ENCODE measurements at places on chromosomes 11 and 22.

GRCh38 chr11:12815931-12816494 lies 141.8 kb downstream of the TEAD1 start:
- DNase-seq: no peak

DNA sequence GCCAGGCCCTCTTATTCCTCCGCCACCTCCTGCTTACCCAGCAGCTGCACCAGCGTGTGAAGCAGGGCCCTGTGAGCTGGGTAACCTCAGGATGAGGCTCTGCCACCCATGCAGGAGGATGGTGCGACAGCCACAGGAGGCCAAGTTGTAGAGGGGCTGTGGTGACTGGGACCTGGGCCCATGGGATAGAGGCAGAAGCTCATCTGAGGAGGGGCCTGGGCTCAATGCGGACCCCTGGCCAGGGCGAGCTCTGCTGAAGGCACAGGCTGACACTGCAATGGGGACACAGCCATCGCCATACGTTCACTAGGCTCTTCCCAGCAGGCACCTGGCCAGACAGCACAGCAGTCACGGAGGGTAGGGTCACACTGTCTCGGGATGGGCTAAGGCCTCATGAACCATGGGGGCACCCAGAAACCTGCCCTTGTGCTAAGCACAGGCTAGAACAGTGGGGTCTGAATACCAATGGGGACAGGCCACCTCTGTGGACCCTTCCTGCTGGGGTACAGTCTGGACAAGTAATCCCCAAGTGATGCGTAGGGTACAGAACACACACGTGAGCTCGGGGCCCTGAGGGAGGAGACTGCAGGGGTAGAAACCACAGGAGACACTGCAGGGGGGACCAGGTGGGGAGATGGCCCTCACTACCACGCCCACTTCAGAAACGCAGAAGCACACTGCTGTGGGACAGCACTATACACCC lies 35.3 kb downstream of the GNB1L start:
- DNase-seq: no peak

DNA sequence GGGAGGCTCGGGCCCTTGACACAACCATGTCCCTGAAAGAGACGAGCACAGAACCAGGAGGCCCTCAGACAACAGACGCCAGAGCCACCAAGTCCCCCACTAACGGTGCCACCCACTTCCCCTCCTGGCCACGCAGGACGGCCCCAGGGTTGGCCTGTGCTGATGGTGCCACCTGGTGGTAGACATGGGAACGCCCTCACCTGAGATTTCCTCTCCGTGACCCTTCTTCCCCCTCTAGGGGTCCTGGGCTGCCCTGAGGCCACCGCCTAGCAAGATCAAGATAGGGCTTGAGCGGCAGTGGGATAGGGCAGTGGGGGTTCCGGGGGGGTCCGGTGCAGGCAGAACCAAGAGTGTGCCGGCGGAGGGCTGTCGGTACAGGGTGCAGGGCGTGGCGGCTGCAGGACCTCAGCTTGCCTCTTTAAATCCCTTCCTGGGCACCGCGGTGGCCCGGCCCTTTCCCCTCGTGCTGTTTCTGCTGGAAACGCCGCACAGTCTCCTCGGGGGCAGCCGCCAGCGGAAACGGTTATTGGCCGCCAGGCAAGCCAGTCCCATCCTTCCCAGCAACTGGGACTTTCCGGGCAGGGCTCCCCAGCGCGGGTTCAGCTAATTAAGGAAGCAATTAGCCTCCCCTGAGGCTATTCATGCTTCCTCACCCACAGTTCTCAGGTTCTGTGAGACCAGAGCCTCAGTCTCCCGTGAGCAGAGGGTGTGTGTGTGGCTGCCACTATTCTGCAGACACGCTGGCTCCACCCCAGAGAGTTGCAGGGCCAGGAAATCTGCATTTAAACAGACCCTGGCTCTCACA lies 5.5 kb upstream of the NFAM1 start:
- DNase-seq: peak; percentile 80

GRCh38 chr11:73380331-73380730 lies 4.1 kb downstream of the RELT start:
- DNase-seq: no peak

DNA sequence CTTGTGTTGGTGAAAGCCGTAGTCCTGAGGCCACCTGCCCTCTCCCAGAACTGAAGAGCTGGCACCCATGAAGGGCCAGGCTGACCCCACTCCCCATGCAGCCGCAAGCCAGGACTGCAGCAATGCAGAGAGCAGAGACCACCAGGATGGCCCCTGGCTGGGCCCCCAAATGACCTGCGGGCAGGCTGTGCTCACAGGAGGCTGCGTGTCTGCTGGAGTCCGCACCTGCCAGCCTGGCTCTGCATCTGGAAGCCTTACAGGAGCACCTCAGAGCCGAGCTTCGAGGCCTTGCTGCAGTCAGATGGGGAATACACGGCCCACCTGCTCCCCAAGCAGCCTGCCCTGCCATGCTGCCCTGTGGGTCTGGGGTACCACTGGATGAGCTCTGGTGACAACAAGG lies 1336.8 kb downstream of the TBC1D22A start:
- DNase-seq: no peak

DNA sequence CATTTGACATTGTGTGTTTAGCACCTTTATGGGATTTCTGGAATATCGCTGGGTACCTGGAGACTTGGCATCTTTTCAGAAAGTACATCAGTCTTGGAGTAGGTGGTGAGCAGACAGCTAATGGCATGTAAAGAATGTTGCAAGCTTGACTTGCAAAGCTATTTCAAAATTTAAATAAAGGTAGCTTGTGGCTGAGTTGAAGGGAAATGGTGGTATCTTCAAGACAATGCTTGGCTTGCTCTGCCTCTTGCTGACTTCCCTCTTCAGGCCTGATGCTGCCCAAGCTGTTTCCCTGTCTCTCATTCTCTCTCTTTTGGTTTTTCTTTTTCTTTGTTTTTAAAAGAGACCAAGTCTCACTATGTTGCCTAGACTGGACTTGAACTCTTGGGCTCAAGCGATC lies 13.2 kb downstream of the ZNRF3 start:
- peak; percentile 42 for DNase-seq

- DNase-seq: no peak
Observed at GRCh38 chr22:30205281-30206115, 41.1 kb downstream of the LIF start.

DNA sequence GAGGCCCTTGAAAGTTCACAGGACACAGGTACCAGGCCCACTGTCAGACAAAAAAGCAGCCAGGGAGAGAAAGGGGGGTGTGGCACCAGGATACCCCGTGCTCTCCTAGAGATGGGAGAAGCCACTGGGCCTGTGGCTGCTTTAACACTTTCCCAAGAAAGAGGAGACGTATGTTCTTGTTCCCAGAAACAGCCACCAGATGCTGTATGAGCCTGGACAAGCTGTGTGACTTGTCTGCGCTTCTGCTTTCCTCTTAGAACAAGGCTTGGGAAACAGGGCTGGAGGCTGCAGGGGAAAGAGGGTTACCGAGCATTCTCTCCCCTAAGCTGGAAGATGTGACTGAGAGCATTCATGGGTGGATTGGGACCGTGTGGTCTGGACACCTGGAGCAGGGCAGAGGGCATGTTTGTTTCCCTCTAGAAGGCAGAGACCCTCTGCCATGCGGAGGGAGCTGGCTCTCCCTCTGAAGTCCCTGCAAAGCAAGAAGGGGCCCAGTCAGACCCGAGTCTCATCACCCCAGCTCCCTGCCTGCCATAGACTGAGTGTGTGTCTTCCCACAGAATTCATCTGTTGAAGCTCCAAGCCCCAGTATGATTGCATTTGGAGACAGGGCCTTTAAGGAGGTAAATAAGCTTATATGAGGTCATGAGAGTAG lies 74.1 kb downstream of the TRIM29 start:
- DNase-seq: no peak

GRCh38 chr11:396511-396947 lies 2.5 kb downstream of the PKP3 start:
- no peak for DNase-seq

GRCh38 chr11:119335655-119336543 lies 1.6 kb downstream of the RNF26 start:
- DNase-seq: no peak

GRCh38 chr22:42931421-42932196 lies 74.5 kb upstream of the ARFGAP3 start:
- DNase-seq: peak; percentile 52

DNA sequence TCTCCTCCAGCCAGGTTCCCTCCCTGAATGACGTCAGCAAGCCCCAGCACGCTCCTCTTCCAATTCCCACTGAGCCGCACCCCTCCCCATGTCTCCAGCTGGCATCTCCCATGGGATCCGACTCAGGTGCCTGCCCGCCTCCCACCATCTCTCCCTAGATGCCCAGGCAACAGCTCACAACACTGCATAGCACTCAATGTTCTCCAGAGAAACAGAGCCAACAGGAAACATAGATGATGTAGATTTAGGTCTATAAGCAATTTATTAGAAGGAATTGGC lies 532.3 kb downstream of the BRD1 start:
- DNase-seq: no peak

DNA sequence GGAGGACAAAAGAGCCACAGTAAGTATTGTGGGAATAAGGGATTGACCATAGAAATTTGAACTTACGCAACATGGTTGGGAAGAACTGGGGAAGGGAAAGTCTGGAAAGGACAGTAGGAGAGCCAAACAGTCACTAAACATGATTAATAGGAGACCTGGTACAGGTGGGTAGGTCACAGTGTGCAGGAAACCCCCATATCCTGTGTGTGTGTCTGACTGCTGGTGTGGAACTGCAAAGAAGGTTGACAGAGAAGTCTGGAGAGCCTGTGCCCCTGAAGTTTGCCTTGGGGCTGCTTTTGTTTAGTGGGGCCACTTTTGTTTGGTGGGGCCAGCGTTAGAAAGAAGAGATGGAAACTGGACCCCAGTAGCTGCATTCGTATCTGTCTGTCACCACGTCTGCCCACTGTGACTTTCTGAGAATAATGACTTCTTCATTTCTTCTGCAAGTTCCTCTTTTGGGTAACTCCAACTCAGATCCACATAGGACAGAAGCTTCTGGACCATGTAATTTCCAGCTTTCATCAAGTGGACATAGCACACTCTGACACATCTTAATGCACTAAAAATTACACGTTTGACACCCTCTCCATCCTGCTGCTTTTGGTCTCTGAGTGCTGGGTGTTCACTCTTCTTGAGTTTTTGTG lies 126.8 kb upstream of the RAG2 start:
- peak; percentile 48 for DNase-seq

DNA sequence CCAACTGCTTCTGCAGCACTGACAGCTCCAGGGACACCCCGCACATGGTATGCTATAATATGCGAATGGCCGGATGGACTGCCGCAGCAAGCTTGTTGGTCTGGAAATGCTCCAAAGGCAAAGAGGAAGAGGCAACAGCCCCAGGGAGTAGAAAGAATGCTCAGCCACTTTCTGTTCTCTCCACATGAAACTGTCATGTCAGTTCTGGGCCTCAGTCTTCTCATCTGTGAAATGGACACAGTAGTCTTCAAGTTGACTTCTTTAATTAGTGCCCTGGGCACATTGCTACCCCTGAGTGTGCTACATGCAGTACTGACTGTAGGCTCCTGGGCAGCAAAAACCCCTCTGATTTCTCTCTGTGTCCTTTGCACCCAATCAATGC lies 19.9 kb downstream of the IL10RA start:
- DNase-seq: no peak

- DNase-seq: peak; percentile 87
Observed at GRCh38 chr11:35141571-35141971, 2.6 kb downstream of the CD44 start.

DNA sequence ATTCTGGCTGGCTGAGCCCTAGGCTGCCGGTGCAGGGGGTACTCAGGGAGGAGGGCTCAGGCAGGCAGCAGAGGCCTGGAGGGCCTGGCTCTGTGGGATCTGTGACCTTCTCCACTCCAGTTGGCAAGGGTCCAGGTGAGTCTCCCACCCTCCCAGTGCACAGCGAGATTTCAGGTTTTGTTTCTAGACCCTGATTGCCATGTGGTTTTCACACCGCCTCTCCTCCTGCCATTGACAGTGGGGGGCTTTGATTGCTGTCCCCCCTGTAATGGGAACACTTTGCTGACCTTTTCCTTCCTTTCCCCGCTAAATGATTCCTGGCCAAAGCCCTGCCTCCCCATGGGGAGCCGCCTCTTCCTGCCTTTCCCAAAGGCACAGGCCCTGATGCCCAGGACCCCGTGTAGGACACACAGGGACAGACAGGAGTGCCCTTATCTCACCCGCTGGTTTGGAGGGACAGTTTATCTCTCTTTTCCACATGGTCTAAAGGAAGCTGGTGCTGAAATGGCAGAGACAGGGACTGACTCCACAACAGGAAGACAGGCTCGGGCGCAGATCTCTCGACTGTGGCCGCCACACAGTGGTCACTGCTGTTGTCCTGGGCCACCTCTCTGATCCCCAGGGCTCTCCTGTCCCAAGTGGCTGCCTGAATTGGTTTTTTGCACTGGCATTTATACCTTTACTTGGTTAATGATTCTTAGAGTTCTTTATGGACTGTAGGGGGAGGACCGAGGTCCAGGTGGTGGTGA lies 43.4 kb downstream of the BCR start:
- no peak for DNase-seq

- DNase-seq: no peak
Observed at GRCh38 chr11:16818284-16818683, 79.8 kb downstream of the C11orf58 start.

DNA sequence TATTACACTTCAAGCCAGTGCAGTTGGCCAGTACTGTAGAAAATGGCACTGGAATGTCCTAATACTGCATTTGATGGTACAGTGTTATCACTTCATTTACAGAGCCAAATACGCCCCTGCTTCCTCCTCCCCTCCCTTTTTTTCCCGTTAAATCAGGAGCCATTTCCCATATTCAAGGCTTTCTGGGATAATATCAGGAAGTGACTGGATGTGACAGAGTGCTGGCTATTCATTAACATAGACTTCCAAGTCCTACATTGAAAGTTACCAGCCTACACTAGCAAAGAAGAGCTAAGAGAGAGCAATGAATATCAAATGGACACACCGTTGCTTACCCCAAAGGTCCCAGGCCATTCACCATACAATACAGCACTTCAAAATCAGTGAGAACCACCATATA lies 32.1 kb upstream of the ABCC8 start:
- no peak for DNase-seq

DNA sequence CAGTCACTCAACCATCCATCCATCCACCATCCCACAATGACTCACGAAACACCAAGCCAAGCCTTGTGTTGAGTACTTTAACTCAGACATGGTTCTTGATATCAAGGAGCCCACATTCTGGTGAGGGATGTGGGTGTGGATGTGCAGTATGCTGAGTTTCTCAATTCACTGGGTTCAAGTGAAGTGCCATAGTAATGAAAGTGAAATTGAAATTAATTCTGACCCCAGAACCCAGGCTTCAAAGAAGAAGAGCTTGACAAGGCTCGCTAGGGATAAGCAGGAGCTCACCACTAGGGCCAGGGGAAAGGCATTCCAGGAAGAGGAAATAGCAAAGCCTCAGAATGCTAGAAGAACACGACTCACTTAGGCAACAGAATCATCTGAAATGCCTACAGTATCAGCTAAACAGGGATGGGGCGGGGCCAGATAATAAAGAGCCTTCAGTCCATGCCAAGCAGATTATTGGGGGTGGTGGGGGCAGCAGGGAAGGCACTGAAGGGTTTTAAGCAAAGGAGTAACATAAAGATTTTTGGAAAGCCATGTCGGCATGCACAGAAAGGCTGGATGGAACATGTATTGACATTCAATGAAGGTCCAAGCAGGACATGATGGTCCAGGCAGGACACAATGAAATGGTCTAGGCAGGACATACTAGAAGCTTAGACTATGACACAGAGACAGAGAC lies 37.2 kb downstream of the RTL6 start:
- no peak for DNase-seq

All from KBM-7 (cell line).